Fibroblast of upper back skin (primary cell): ENCODE measurements at places on chromosomes 12 and 14.

DNA sequence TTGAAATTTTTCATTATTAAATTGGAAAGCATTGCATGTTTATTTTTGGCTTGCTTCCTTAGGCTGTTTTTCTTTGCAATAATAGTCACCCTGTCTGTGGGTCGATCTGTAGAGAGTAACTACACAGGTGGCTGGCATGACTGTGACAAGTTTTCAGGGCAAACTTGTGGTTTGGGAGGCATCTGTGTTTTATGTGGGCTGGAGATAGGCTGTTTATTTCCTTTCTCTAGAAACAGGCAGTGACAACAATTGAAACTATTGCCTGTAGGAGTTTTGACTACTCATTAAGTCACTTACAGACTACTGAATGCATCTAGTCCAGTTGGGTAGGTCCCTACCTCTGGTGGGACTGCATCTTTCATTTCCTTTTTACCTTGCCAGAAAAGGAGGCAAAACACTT lies 155.6 kb downstream of the DYRK2 start:
- DNase-seq: no peak

GRCh38 chr14:100608586-100609330 lies 21.5 kb upstream of the BEGAIN start:
- DNase-seq: no peak

DNA sequence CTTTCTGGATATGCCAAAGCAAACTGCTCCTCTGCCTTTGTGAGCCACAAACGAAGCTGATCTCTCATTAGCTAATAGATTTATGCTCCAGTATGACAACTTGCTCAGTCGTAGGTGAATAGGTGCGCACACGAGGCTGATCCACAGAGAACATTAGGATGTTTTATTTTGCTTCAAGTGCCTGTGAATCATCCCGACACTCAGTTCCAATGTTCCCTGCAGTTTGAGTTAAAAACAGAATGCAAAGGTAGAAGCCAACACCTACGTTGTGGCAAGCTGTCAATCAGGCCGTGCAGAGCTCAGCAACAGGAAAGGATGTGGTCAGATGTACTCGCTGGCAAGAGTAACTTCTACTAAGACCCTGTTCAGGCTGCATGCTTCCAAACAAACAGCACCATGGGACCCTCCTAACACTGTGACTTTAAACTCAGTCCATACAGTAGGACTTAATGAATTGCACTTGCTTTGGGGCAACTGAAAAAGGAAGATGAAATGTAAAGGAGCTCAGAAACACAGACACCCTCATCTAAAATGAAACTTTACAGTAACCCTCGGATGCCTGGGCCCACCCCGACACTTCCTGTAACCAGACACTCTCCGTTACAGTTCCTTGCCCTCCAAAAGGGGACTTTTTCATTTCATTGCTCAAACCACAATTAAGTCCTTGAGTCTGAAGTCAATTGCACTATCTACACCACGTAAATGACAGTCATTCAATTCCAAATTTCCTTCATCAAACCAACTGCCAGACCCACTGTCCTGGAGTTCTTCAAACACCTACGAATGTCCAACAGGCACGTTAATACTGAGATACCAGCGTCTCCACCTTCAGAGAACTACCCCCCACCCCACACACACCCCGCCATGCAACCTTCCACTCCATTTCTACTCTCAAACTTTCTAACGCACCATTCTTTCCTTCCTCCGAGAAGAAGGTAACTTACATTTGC lies 1.6 kb downstream of the CCDC88C start:
- no peak for DNase-seq

DNA sequence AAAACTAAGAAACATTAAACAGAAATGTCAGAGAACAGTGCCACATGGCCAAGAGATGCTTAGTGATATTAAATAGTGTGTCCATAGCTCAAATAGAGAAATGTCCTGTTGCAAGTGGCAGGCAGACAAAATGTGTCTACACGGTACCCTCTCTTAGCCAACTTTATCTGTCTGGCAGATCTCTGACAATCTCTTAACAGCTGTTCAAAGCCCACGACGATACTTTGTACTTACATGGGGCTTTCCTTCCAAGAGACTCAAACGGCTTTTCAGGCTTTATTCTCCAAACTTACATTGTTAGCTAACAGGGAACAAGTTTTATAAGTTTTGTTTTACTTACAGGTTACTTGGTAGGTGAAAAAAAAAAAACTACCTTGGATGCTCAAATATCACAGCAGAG lies 45.6 kb downstream of the ARMH4 start:
- DNase-seq: no peak

GRCh38 chr12:48857278-48857994 lies 5.5 kb upstream of the DDX23 start:
- no peak for DNase-seq

GRCh38 chr12:65715961-65716360 lies 108.3 kb upstream of the HMGA2 start:
- no peak for DNase-seq

GRCh38 chr14:38469156-38469555 lies 213.3 kb upstream of the CLEC14A start:
- peak; percentile 62 for DNase-seq

GRCh38 chr12:80490329-80490728 lies 46.3 kb downstream of the PTPRQ start:
- peak; percentile 51 for DNase-seq
